ENCODE measurements at places on chromosomes 6 and 20.
A peak's percentile ranks its signal among the peaks of the same experiment; 100 is the strongest.

- DNase-seq, result peak; percentile 81
Measured at GRCh38 chr20:37384683-37385174, 38.8 kb downstream of the SRC start.

DNA sequence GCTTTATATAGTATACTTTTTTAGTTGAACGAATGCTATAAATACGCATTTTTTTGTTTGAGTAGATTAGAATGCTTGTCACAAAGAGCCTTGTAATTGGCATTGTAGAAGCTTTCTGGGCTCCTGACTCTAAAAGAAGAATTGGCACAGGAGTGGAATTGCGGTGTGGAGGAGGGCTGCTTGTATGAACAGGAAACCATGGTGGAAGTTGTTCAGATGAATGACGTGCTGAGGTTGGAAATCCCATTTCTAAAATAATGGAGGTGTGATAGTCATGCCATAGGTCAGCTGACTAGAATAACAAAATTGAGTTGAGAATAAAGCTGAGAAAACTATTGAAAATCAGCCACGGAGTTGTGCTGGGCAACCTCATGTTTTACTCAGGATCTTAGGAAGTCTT lies 174.9 kb downstream of the QKI start:
- no peak for DNase-seq

DNA sequence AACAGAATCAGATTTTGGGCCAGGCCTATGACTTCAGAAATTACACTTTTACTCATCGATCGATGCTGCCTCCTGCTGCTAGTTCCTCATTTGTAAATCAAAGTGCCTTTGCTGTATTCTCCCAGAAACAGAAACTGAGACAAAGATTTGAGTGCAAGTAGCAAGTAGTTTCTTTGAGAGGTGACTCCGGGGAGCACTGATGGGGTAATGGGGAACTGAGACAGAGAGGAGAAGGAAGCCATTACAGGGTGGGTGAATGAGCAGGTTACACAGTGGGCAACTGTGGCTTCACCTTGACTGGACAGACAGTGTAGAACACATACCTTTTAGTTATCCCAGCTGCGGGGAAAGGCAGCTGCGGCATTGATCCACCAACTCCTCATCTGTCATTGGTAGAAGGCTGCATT lies 9.7 kb upstream of the CD40 start:
- no peak for DNase-seq

- peak; percentile 84 for DNase-seq
Measured at GRCh38 chr6:157921685-157922367, 59.8 kb upstream of the SYNJ2 start.

DNA sequence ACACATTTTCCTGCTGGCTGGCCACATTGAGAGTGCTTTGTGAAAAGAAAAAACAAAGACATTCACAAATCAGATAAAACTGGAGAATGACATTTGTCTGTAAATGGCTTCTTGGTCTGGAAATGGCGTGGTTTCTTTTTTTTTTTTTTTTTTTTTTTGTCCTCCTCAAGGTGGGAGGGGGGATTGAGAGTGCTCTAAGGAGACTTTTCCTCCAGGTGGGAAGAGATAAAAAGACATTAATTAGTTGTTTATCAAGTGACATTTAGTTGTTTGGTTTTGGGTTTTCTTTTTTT lies 40.4 kb downstream of the GNAS start:
- no peak for DNase-seq

DNA sequence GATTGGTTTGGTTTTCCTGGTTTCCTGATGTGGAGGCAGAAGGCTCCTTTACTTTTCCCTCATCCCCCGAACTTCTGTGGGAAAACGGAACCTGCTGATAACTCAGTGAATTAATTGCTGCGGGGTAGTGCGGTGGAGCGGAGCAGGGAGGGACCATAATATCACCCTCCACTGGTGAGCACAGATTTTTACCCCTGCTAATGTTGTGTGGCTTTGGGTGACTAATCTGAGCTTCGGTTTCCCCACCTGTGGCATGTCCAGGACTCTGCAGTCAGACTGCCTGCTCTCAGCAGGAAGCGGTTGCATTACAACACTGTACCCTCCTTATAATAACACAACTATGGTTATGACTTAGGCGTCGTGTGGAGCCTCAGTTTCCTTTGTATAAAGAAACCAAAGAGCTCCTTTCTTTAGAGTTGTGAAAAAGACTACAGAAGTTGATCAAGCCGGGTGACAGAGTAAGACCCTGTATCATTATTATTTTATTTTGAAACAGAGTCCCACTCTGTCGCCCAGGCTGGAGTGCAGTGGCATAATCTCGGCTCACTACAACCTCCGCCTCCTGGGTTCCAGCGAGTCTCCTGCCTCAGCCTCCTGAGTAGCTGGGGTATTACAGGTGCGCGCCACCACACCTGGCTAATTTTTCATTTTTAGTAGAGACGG lies 2.2 kb upstream of the ID1 start:
- peak; percentile 40 for DNase-seq

- no peak for DNase-seq
Measured at GRCh38 chr6:107214655-107215054, 99.3 kb upstream of the BEND3 start.

- DNase-seq, result no peak
Measured at GRCh38 chr6:160457823-160458222, 109.6 kb downstream of the SLC22A3 start.

DNA sequence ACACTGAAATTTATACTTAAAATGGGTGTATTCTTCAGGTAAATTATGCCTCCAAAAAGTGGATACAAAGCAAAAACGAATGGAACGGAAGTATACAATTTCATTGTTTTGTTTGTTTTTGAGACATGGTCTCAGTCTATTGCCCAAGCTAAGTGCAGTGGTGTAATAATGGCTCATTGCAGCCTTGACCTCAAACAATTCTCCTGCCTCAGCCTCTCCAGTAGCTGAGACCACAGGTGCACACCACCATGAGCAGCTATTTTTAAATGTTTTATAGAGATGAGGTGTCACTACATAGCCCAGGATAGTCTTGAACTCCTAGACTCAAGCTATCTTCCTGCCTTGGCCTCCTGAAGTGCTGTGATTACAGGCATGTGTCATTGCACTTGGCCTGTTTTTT lies 122.2 kb downstream of the MAN1A1 start:
- no peak for DNase-seq

DNA sequence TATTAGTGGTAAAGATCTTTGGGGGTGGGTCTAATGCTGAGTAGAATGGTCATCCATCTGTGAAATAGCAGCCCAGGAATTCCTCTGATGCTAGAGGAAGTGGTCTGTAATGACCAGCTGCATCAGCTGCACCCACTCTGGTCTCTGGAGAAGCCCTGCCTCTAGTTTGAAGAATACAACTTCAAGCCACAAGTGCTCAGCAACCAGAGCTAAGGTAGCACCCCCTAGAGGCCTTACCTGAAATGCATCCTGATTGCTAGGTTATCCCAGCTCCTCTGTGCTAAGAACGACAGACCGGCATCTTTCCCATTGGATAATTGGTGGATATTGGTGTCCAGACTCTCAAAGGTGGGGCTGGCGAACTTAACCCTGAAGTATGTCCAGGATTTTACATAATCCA lies 58.2 kb downstream of the DNAH8 start:
- no peak for DNase-seq

DNA sequence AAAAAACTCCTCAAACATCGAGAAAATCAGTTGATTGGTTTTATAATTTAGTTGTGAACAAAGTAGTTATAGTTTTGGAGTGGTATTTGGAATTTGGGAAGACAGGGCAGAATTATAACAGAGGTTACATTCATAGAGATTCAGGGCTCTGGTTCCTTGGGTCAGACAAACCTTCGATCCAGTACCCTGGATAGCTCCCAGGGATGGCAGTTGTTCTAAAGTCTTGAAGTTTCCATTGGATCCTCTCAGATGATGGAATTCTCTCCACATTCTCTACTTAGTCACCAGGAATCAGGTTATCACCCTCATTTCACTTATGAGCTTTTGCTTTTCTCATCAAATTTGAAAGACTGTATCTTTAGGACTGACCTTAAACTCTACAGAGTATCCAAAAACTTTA lies 285.1 kb downstream of the CENPW start:
- peak; percentile 32 for DNase-seq

- DNase-seq, result no peak
Measured at GRCh38 chr6:71197780-71198179, 90.8 kb upstream of the OGFRL1 start.

DNA sequence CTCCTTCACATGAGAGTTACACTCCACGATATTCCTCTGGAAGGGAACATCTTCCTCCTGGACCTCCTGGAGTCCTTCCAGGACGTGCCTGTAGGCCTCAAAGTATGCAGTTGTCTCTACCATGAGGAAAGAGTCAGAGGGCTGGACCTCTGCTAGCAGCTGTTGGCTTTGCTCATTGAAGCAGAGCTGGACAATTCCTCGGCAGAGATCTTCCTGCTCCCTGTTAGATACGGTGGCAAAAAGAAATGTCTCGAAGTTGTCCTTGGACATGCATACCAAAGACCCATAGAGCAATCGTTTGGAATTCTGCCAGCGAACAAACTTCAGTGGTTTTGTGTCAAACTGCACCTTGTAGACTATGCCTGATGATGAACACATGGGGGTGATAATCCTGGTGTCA lies 7.7 kb downstream of the ZNFX1 start:
- peak; percentile 87 for DNase-seq

DNA sequence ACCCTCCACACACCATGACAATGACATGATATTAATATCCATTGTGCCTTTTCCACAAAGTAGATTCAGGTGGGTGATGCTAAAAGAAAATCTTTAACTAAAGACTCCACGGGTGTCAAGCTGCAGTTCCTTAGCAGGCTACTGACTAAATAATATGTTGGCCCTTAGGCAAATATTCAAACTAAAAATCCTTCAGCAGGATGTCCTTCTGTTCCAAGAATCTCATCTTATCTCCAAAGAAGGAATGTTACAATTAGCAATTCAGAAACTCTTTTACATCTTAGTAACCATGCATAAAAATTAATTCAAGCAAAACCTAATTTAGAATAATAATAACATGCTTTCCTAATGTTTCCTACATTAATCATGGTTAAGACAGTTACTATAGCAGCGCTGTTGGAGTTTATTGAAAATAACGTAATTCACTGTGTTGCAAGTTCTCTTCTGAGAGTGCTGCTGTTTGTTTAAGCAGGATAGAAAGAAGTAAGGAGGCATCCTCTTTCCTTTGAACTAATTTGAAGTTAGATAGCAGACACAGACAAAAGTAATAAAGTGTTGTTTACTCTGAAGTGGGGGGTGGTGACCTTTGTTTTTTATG lies 414.8 kb upstream of the CDH4 start:
- DNase-seq, result no peak

DNA sequence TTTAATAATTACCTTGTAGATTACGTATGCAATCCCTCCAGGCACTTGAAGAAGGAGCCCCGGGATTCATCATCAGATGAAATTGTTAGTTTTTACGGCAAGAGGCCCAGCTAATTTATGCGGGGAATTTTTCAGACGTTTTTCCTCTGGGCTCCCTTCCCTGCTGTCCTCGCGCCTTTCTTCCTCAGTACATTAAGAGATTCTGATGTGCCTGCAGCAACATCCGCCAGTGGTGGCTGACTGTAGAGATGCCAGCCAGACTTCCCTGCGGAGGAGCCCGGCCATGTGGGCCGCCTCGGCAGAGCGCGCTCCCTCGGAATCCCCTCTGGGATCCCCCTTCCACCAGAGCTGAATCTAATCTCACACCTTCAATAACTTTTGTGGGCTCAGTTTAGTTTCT lies 46.4 kb upstream of the POU3F2 start:
- no peak for DNase-seq

DNA sequence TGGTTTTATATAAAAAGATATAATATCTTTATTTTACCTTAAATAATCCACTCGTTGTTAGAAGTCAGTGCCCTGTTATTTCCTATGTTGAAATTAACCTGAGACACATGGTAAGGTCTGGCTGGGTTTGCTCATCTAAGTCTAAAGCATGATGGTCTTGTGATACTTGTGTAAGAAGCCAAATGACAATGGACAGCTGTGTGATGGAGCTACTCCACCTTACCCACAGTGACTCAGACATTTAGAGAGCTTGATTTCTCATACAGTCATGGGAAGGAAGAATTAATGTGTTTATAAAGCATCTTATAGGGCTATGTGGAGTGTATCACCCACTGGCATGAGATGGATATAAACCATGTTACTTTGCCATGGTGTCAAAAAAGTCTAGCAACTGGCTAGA lies 11.7 kb downstream of the CTCFL start:
- DNase-seq, result no peak

DNA sequence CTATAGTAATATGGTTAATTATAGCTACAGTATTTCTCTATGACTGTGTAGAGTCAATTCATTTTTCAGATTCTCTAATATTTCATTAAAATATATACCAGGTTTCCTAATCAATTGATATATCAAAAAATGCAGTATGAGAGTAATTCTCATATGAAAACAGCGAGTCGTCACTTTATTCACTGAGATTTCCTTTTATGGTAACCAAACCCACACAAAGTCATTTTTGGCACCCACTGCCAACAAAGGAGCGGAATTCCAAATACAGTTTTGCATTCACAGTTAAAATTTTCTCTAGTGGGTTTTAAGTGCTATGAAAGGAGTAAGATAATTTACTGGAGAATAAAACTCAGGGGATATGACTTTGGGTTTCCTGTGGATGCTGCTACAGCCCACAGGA lies 163.8 kb downstream of the HIVEP2 start:
- no peak for DNase-seq

DNA sequence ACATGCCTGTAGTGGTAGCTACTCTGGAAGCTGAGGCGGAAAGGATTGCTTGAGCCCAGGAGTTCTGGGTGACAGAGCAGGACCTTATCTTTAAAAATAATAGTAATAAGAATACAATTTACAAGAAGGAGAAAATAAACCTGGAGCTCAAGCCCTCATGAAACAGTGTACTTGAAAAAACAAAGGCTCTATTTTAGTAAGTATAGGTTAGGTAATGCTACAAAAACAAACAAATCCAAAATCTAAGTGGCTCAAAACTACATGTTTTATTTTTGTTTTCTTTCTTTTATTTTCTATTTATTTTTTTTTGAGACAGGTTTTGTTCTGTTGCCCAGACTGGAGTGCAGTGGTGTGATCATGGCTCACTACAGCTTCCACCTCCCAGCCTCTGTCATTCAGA lies 57.6 kb upstream of the SLC23A2 start:
- DNase-seq, result no peak

- peak; percentile 47 for DNase-seq
Measured at GRCh38 chr6:6700407-6701270, 112.1 kb downstream of the LY86 start.

Measured in AG08395 (cell line).